ENCODE measurements at places on chromosomes 6 and 20.

DNA sequence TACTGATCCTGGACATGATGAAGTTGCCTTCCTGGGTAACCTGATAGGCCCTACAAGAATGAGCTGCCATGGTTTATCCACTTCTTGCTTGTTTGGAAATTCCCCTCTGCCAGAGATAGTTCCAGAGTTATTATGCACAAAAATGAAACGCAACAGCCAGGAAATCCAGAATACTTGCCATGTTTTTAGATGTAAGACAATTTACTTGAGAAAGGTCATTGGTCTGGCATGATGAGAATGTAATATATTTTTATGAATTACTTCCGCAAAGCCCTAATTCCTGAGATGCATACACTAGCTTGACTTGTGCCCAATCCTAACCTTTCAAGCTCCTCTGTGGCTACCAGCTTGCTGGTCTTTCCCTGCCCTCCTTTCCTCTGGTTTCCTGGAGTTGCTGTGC is 27.9 kb upstream of the NT5E start:
- no peak for DNase-seq

DNA sequence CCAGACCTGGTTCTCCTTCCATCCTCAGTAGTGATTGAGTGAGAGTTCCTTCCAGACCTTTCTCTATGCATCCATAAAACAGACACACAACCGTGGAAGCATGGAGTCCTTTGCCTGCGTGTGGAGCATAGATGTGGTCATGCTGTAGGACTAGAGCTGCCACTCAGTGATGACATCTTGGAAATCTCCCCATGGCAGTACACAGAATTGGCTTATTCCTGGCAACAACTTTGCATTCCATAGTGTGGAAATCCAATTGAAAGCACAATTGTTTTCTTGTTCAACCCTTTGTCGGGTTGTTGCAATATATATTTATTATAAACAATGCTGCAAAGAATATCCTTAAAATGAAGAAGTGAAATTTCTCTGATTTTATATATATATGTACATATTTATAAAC is 547.8 kb downstream of the CDH26 start:
- DNase-seq, result no peak

DNA sequence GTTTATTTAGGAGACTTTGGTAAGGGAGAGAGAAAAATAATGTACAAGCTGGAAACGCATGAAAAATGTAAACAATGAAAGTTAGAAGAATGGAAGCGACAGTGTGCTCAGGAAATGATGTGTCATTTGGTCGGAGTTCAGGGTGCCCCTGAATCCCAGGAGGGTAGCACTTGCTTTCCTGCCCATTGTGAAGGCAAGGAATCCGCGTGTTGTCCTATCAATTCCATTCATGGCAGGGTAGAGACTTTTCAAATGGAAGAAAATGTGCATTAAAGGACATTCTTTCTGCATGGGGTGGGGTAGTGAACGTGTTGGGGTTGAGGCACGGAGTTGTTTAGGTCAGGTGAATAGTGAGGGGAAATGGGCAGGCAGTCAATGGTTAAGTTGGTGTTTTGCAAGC is 33.7 kb downstream of the GCNT2 start:
- no peak for DNase-seq

DNA sequence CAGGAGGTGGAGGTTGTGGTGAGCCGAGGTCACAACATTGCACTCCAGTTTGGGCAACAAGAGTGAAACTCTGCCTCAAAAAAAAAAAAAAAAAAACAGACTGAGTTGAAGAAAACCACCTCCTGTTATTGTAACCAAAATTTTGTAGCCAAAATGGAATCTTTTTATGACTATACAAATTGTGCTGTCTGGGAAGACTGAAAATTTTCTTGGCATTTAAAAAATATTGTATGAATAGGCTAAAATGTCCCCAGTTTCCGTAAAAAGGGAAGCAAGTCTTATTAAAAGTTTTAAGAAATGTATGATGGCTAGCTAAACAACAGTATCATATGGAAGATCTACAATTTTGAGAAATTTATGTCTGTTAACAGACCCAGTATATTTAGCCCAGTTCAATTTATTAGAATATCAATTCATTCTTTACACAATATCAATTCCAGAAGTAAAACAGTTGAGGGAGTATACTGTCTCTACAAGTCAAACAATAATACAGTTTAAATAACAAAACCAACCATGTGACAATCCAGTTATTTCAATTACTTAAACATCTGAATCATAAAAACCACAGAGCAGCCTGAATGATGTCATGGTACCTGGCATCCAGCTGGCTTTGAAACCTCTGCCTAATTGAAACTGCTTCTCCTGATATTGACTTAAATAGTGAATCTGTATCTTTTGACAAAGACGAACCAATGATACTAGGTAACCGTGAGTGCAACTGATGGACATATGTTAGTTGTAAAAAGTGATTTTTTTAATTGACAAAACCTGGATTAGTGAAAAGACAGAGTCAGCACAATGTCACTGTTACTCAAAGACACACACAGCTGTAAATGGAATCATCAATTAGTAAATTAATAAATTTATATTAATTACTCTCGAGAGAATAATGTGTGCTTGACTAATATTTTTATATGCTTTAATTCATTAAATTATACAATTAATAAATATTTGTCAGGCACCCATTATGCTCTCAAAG is 166.6 kb upstream of the MARCKS start:
- DNase-seq, result no peak

GRCh38 chr6:30793521-30794194 is 49.3 kb upstream of the IER3 start:
- no peak for DNase-seq

DNA sequence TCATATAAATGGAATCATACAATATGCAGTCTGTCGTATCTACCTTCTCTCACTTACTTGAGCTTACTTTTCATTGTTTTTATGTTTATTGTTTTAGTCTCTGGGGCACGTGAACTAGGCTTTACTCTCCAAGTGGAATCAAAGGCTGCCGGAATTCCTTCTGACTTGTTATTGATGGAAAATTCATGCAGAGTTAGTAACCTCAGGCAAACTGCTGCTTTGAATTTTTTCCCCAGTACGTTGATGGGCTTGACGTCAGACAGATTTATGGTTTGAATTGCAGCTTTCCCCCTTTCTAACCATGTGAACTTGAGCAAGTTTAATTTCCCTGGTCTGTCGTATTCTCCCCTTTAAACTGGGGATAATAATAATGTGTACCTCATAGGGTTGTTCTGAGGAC is 68.6 kb downstream of the ZDHHC14 start:
- DNase-seq, result no peak

DNA sequence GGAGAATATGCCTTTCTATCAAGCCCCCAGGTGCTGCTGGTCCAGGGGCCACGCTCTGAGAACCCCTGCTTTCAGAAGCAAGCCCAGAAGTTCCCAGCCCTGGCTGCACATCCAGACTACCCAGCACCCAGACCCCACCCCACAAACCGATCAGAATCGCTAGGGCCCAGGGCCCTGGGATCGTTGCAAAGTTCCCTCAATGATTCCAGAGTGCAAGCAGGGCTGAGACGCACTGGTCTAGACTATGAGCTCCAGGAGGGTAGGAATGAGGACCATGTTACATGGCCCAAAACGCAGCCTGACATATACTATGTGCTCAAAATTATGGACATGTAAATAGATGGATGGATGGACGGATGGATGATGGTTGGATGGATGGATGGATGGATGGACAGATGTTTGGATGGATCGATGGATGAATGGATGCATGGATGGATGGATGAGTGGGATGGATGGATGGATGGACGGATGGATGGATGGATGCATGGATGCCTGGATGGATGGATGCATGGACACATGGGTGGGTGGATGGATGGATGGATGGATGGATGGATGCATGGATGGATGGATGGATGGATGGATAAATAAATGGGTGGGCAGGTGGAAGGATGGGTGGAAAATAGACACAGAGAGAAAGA is 194.1 kb downstream of the PREX1 start:
- no peak for DNase-seq

DNA sequence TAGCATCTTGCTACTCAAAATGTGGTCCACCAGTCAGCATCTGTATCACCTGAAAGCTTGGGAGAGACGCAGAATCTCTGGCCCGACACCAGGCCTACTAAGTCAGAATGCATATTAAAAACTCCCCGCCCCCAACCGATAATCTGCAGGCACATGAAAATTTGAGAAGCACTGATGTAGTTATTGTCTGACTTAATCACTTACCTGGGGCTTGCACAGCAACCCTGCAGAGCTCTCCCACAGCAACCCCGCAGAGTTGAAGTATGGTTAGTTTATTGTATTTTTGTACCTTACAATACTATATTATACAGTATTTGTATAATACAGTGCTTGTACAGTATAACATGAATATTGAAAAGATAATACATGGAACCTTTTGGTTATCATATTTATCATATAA is 53.7 kb downstream of the KLHL31 start:
- DNase-seq, result no peak

DNA sequence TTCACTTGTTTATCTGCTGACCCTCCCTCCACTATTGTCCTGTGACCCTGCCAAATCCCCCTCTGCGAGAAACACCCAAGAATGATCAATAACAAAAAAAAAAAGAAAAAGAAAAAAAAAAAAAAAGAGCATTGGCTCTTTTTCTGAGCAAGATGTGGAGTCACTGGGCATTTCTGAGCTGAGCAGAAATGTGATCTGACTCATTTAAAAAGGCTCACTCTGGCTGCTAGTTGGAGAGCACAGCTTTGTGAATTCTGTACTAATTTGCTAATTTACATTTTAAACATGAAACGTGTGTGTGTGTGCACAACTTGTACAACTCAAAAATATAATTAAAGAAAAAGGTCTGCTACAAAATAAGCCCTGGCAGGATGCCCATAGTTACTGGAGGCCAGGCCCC is 20.2 kb downstream of the SCML4 start:
- DNase-seq, result no peak

GRCh38 chr6:149717255-149717587 is 680 bp downstream of the LATS1 start:
- DNase-seq, result no peak

DNA sequence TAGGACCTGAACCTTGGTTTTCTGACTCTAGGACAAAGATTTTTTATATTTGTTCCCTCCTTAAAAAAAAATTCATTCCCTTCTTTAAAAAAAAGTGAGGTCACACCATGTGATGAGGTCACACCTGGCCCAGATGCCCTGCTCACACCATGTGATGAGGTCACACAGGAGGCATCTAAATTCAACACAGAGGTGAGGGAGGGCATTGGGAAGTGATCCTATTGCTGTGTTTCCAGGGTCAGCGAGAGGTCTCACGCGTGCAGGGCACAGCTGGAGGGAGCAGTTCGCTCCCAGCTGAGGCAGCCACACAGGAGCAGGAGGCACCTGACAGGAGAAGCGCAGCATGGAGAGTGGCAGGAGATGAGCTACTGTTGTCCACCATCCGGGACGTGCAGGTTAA is 92.5 kb downstream of the SLC22A23 start:
- DNase-seq, result no peak

DNA sequence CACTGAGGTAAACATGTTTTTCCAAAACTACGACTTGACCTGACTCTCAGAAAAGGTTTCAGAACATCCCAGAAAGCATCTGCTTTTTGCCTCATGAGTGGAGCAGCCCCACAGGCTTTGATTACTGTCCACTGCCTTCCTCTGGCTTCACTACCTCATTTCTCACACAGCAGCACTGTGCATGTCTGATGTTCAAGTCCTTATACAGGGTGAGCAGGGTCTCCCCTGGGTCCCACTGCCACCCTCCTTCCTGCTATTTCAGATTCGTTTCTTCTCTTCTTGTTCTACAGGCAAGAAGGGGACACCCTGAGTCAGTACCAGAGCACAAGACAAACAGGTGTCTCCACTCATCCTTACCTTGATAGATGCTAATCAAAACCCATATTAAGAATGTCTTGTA is 64.7 kb upstream of the NFATC2 start:
- DNase-seq, result no peak

DNA sequence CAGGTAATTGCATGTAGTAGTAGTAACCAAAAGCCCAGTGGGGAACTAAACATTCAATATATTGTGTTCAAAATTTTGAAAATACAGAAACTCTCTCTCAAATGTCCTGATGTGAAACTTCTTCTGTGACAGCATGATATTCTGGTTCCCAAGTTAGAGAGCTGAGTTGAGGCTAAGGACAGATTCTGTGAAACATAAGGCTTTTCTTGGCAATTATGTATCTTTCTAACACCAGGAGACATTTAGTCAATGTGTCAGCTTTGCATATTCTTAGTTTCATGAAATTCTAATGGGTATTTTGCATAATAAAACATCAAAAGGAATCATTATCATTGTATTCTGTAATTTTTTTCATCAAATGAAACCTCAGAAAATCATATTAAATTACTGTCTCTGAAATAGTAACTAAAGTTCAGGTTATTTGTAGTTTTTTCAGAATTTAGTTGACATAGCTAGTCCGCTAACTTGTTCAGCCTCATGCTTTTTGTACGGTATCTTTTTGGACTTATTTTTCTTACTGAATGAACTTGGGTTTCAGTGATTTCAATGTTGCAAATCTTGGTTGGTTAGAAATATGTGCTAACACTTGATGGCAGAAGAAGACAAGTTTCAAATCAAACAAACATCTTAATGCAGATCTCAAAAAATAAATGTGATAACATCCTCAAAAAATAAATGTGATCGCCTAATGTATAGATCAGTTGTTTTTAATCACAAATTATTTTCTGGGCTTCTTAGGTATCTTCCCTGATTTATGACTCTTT is 70.4 kb downstream of the AKAP7 start:
- no peak for DNase-seq

- DNase-seq, result no peak
Observed at GRCh38 chr6:41037107-41037900, 1.7 kb downstream of the UNC5CL start.

GRCh38 chr6:7697432-7697819 is 28.5 kb upstream of the BMP6 start:
- DNase-seq, result no peak

DNA sequence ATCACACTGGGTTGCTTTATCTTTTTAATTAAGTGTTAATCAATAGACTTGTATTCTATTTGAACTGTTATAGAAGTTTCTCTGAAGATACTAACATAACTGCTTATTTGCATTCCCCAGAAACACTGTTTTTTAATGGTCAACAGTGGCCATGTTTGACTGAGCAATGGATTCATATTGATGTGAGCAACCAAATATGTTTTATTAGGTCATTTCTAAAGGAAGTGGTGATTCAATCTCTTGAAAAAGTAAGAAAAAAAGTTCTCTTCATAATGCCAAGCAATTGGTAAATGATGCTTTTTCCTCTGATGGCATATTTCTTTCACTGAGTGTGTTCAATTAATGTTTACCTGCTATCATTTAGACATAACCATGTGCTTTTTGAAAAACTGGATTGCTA is 593.0 kb upstream of the CITED2 start:
- no peak for DNase-seq

GRCh38 chr6:33683051-33683571 is 28.4 kb downstream of the UQCC2 start:
- no peak for DNase-seq

GRCh38 chr6:30615219-30615957 is 1.7 kb downstream of the PPP1R10 start:
- DNase-seq, result no peak

- no peak for DNase-seq
Observed at GRCh38 chr6:11161031-11161956, 49.8 kb upstream of the ERVFRD-1 start.

DNA sequence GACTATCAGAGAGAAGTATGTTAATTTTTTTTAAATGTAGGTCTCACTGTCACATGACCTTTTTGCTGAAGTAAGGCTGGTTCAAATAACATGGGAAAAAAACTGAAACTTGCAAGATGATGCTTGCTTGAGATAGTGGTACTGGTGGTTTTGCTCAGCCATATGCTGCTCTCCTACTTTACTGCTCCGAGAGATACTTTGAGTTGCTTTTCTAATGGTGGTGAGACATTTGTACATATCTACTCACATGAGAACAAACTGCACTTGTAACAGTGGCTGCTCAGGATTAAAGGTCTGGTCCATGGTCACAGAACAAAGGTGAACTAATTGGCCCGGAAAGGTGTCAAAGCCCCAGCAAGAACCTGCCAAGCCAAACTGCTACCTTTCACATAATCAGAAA is 106.2 kb upstream of the BEND3 start:
- DNase-seq, result no peak
